CD4-positive, alpha-beta T cell (primary cell): ENCODE measurements at places on chromosomes 13 and 19.

DNA sequence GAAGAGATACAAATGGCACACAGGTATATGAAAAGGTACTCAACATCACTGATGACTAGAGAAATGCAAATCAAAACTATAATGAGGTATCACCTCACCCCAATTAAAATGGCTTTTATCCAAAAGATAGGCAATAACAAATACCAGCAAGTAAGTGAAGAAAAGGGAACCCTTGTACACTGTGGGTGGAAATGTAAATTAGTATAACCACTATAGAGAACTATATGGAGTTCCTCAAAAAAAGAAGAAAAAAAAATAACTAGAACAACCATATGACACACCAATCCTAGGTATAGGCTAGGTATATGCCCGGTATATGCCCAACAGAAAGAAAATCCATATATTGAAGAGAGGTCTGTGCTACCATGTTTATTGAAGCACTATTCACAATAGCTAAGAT is 150.9 kb downstream of the VWA8 start:
- no peak for DNase-seq

GRCh38 chr13:28321756-28322155 is 173.2 kb downstream of the FLT1 start:
- DNase-seq = no peak

- no peak for DNase-seq
These were observed 27.9 kb downstream of the MIPEP start for GRCh38 chr13:23861310-23861709.

- no peak for DNase-seq
These were observed 77.6 kb downstream of the KDM4B start for GRCh38 chr19:5046339-5047039.

DNA sequence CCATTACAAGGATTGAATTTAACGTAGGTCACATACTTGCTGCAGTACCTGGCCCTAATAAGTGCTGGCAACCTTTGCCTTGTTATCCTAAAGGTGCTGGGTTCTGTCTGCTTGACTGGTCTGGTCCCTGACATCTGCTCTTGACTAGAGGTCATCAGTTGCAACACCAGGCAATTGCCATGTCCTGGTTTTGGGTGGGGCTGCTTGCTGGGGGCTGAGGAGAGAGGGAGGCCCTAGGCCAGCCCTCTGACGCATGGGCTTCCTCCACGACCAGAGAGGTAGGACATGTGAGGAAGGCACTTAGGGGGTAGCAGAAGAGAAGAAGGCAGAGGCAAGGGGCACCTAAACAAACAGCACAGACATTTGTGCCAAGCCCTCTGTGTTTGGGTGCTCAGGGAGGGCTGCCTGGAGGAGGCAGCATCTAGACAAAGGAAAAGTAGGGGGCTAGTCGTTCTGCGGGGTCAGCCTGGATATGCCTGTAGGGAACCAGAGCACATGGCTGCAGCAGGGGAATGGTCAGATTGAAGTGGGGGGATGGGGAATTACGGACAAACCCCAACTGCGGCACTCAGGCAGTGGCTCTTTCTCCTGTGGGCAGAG is 21.7 kb downstream of the VSTM2B start:
- no peak for DNase-seq

DNA sequence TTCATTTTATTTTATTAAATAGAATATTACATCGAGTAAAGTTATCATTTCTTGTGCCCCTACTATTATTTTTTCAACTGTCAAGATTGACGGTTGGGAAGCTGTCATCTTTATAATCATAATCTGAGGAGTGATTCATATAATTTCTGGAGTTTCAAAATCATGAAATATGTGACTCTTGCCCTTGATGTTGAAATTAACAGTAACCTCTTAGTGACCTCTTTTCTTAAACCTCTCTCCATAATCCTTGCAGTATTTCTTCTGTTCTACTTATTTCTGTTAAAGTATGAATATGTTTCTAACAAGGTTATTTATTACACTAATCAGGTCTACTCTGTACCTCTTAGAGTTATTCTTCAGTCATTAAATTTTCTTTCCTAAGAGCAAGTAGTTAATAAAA is 663.8 kb downstream of the LIG4 start:
- no peak for DNase-seq

DNA sequence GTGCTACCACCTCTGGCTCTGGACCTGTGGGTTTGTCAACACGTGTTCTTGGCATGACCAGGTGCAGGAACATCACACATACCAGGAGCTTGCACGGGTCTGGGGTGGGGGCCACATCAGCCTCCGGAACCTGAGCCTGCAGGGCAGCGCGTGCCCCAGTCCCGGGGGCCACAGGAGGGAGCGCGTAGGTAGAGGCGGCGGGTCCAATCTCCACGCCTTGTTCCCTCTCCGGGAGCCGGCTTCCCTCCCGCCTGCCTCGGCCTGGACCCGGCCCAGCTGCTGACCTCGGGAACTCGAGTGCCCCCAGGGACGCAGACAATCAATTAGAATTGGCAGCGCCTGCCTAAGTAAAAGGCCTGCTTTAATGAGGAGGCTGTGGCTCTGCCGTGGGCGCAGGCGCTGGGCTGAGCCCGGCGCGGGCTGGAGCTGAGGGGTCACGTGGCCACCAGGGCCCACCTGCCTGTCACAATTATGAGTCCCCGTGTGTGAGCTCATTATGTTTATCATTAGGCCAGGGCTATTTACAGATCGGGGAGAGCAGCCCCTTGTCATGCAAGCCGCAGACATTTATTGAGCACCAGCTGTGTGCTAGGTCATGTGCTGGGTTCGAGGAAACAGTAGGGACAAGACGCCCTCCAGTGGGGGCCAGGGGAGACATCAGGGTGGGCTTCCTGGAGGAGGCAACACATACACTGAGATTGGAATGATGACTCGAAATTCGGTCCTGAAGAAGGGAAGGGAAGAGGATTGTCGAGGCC is 32.2 kb upstream of the TNFAIP8L1 start:
- DNase-seq = no peak

DNA sequence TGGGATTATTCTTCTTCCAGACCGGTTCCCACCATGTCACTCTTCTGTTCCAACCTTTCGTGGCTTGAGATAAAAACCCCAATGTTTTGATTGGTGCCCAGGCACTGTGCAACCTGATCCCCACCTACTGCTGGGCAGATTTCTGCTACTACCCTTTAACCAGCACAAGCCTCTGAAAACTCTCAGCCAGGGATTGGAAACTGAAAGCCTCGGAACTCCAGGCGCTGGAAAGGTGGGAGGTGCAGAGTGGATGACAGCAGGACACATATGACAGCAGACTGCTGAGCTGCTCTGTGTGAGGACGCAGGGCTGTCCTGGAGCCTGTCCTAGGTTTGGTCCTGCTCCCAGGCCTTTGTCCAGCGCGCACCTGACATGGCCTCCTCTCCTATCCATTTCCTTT is 68.5 kb upstream of the GTF3A start:
- no peak for DNase-seq

GRCh38 chr19:38727868-38728660 is 16.2 kb downstream of the CAPN12 start:
- DNase-seq = no peak

DNA sequence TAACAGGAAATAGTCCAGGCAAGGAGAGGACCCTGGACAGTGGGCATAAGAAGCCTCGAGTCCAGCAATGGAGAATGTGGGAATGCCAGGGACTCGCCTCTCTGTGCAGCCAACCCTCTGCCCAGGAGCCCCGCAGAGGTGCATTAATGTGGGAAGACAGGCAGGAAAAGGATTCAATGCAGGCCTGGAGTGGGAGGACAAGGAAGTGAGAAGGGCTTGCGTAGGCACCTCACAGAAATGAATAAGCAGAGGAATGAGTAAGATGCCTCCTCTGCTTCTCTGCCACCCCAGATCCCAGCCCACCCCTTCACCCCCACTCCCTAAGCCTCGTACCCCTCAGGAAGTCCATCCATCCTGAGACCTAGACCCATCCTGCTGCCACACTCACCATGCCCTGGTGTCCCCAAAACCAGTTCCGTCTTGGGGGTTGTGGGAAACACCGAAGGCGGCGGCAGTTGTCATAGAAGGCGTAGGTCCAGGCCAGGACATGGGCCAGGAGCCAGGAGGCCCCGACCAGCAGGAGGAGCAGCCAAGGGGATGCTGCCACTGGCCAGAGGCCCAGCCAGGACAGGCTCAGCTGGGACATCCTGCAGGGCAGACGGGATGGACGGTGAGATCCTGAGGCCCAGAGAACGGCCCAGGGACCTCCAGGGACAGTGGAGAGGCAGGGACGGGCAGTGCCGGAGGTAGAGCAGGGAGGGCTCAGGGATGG is 692 bp downstream of the CYP4F2 start:
- DNase-seq = no peak

DNA sequence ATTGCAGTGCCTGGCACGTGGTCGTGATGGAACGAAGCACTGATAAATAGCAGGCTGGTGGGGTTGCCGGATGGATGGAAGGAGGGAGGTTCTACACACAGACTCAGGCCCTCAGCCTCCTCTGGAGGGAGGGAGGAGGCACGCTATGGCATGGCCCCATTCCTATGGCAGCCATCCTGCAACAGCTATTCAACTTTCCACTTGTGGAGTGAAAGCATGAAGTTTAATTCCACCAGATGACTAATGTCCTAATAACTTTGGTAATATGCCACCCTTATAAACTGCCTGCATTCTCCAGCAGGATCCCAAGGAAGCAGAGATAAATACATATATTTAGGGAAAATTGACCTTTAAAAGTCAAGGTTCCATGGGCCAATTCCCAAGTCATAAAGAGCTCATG is 92.4 kb downstream of the KL start:
- no peak for DNase-seq

- DNase-seq = no peak
These were observed 238.0 kb upstream of the SOX21 start for GRCh38 chr13:94950303-94950702.

DNA sequence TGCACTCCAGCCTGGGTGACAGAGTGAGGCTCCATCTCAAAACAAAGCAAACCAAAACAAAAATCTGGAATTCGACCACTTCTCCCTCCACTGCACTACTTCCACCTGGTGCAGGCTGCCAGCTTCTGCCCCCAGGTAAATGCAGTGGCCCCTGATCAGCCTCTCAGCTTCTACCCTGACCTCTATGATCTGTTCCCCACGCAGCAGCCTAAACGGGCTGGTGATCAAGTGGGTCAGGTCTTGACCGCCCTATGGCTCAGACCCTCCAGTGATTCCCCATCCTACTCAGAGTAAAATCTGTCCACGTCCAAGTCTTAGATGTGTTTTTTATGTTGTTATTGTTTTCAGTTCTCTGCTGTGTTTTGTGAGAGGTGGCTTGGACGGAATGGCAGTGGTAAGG is 163.9 kb downstream of the KCTD15 start:
- no peak for DNase-seq

DNA sequence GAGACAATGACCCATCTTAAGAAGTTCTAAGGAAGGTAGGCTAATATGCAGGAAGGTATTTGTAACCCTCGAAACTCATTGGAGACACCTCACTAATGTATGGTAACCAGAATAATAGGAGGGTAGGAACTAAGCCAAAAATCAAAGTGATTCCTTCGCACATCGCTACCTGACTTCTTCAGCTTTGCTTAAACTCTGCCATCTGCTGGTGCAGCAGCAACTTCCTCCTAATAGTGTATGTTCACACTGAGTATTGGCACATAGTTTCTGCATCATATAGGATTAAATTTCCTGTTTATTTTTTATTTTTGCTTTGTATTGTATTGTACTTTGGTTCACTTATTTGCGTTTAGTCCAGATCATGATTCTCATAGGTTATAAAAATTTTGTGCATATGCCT is 676.2 kb downstream of the GPC5 start:
- no peak for DNase-seq

DNA sequence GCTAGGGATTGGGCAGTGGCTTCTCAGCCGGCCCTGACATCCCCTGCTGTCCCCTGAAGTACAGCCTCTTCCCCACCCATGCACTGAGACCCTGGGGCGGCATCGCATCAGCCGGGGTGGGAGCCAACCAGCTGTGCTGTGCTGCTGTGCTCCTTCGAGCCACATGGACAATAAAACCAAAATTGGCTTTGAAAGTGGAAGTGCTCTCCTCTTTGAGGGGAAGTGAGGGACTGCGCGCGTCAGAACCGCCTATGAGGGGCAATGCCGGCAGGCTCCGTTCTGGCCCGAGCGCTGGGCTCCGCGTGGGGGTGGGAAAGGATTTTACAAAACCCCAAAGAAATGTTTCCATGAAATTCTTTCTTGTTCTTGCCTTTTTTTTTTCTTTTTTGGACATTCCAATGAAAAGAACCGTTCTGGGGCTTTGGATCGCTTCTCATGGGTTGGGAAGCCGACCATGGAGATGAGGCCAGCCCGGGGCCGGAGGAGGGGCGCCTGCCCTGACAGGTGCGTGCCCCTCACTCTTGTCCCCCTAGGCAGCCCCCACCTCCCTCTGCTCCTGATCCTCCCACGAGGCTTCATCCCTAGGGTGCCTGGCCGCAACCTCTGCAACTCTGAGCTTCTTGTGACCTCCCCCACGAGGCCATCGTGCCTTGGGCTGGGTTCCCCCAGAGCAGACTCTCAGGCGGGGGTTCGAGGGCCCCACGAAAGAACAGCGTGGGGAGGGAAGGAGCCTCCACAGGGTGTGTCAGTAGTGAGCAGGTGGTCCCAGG is 22.6 kb downstream of the KLHL26 start:
- DNase-seq = no peak

GRCh38 chr19:3458229-3459088 is 21.9 kb downstream of the SMIM24 start:
- DNase-seq = no peak

DNA sequence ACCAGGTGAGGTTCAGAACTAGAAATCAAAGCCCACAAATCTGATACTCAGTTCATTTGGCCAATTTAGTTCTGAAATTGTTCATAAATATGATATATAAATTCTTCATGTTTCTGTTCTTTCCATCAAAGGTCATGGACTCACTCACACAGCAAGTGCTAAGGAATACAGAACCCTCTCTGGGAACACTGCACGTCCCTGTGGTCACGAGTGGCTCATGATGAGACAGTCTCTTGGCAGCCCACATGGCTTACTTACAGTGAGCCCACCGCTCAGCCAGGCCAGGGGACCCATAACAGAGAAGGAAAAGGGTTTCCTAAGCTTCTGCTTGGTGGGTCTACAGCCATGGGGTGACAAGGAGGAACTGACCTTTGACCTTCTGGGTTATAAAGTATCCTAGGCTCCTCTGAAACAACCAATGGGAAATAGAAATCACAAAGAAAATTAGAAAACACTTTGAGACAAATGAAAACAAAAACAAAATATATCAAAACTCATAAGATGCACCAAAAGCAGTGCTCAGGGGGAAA is 67.4 kb downstream of the CDADC1 start:
- no peak for DNase-seq
